ENCODE measurements at places on chromosomes 16 and 17.

DNA sequence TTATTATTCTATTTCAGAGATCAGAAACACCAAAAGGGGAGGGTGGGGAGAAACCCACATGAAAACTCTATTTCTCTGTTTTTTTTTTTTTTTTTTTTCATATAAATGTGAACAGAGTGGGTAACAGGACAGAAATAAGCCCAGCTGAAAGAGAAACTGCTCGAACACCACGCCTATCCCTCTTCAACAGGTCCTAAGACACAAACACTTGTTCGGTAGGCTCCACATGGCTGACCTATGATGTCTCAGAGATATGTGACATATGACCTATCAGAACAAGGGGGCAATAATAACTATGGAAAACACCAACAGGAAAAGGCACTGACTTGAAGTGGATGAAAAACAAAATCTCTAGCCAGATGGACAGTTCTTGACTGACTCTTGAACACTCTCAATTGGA lies 44.8 kb downstream of the PARN start:
- DNase-seq, result no peak

DNA sequence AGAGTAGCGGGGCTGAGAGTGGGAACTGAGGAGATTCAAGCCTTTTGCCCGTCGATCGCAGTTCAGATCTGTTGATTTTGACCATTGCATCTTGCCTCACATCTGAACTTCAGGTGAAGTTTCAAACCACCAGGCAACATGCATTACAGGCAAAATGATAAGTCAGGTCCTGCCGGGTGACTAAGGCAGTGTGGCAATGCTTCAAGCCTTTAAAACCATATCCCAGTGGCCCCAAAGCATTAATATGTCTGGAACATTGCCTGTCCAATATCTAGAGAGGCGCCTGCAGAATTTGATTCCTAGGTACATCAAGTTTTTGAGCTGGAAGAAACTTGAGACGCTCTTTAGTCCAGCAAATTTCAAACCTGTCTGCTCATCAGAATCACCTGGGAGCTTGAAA lies 502.8 kb downstream of the MAF start:
- DNase-seq, result no peak

- DNase-seq, result no peak
Observed at GRCh38 chr17:17062866-17063265, 20.6 kb downstream of the MPRIP start.

DNA sequence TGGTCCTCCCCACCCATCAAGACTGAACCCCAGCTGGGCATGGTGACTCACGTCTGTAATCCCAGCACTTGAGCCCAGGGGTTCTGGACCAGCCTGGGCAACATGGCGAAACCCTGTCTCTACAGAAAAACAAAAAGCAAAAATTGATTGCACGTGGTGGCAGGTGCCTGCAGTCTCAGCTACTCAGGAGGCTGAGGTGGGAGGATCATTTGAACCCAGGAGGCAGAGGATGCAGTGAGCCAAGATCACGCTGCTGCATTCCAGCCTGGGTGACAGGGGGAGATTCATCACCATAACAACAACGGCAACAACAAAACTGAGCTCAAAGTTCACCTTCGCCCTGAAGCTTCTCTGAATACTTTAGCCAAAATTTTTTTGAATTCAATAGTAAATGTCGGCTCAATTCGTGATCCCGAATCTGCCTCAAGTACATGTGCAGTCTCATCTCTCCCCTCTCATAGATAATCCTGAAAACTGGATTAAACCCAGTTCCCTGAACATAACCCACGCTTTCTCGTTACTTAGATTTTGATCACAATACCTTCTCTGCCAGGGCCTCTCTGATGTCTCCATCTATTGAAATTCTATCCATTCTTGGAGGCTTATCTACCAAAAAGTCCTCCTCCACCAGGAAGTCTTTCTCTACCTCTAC lies 13.5 kb upstream of the MYH10 start:
- DNase-seq, result no peak

DNA sequence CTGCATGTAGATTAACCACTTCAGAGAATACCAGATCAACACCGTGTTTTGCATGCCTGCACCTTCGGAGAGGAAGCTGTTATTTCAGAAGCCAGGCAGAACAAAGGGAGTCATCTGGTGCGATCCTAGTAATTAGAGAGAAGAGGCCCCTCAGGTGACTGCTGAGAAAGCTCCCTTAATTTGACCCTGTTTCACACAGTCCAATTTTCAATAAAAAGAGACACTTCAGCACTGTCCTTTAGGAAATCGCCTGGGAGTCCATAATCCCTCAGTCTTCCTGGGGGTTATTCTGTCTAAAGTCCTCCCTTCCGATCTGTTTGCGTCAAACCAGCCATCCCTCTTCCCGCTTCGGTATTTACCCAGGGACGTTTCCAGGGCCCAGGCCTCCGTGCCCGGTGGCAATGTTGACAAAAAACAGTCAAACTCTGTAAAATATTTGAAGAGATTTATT lies 23.4 kb upstream of the TNRC6C start:
- no peak for DNase-seq

GRCh38 chr17:21388066-21388465 lies 11.9 kb downstream of the KCNJ12 start:
- no peak for DNase-seq

- no peak for DNase-seq
Observed at GRCh38 chr17:71521724-71522123, 599.1 kb upstream of the SOX9 start.

GRCh38 chr16:1787322-1788094 lies 4.7 kb downstream of the NUBP2 start:
- DNase-seq, result no peak

- DNase-seq, result no peak
Observed at GRCh38 chr16:86735727-86736126, 157.4 kb downstream of the FOXL1 start.

DNA sequence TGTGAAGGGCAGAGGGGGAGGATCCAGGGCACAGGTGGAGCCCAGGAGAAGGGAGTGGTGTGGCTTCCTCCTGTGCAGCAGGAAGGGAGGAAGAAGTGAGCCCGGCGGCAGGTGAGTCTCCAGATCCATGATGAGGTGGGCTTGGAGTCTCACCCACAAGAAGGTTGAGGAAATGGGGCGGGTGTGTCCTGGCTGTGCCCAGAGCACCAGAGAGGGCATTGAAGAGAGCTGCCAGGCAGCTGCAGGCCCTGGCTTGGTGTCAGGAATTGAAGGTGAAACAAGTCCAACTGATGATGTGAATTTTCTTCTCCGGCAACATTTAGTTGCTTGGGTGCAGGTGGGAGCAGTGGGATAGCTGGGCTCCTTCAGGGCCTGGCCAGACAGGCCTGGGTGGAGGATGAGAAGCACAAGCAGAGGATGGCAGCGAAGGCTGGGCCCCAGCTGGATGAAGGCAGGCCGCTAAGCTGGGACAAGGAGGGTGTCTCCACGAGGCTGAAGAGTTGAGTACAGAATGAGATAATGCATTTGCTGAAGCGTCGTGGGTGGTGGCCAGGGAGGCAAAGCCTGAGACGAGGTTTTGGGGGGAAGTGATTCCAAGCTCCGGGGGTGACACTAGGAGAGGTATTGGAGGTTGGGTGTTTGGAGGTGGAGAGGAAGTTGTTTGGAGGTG lies 18.3 kb downstream of the NT5M start:
- no peak for DNase-seq

DNA sequence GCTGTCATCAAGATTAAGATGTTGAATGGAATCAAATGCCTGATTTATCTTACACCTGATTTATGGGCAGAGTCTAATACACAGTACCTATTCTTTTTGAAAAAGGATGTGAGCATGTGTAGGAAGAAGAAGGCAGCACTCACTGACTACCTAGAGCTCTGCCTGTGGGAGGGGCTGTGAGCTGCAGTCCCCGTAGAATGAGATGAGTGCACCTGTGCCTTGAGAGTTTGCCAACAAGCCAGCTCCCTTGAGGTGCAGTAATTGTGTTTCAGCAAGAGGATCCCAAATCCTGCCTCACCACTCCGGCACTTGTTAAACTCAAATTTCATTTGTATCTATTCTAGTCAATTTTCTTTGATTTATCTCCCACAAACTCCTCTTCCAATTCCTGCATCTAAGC lies 46.0 kb downstream of the CDH11 start:
- no peak for DNase-seq

- DNase-seq, result no peak
Observed at GRCh38 chr17:298791-299450, 53.7 kb downstream of the RPH3AL start.

DNA sequence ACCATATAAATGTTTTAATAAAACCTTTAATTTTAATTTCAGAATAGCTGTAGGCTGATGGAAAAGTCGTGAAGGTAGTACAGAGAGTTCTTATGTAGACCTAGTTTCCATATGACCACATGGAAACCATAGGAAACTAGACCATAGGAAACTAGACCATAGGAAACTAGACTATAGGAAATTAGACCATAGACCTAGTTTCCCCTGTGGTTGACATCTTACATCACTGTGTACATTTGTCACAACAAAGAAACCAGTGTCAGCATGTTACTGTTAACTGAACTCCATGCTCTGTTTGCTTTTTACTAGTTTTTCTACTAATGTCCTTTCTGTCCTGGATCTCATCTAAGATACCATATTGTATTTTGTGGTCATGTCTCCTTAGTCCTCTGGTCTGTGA lies 14.6 kb downstream of the NUDT7 start:
- DNase-seq, result no peak

DNA sequence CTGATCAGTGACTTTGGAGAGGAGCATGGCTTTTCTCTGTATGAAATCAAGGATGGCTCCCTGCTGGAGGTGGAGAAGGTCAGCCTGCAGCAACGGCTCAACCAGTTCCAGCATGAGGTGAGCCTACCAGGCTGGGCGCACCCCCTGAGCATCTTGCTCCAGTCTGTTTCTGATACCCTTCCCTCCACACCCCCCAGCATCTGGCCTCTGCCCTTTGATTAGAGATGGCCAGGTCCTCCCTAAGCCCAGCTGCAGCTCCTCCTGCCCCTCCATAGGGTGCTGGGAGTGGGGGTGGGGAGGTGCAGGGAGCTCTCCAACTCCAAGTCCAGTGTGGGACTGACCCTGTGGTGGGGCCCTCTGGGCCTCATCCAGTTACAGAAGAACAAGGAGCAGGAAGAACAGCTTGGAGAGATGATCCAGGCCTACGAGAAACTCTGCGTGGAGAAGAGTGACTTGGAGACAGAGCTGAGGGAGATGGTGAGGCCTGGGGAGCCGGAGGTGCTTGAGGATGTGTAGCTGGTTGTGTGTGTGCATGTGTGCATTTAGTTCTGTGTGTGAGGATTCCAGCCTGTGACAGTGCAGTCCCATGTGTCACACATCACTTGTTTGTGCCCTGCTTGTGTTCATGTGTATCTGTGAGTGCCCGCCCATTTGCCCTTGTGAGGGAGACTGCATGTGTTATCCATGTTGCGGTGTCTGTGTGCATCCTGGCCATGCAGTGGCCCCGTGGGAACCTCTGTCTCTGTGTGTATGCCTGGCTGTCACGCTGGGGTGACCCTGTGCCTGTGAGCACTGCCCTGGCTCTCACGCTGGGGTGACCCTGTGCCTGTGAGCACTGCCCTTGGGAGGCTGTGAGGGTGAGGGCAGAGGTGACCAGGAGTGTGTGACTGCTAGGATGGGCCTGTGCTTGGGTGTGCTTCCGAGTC lies 3.0 kb downstream of the TBKBP1 start:
- DNase-seq, result no peak

DNA sequence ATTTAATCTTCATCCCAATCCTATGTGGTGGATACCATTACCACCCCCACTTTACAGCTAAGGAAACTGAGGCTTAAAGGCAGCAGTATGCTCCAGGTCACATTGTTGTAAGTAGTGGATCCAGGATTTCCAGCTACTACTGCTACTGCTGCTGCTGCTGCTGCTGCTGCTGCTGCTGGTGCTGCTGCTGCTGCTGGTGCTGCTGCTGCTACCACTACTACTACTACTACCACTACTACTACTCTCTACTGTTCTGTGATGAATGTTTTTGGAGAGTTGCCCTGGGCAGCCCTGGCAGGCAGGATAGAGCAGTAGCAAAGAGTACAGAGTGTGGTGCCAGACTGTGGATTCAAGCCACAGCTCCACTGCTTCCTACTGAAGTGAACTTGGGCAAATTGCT lies 49.3 kb upstream of the SLC12A3 start:
- DNase-seq, result no peak

- DNase-seq, result no peak
Observed at GRCh38 chr17:64131606-64132270, 1.8 kb upstream of the ERN1 start.

Data from stimulated activated naive CD8-positive, alpha-beta T cell treated with anti-CD3 and anti-CD28 coated beads, Interleukin-15, Interleukin-2, amounts not matched to agents 100 U/mL and 50 U/mL, for 24 hours (primary cell).